ENCODE measurements at places on chromosomes 11 and 22.

- DNase-seq: no peak
These were observed 4.4 kb upstream of the CTSD start for GRCh38 chr11:1768141-1768469.

- peak; percentile 90 for DNase-seq
These were observed 73.3 kb upstream of the ZBED5 start for GRCh38 chr11:10930972-10931760.

DNA sequence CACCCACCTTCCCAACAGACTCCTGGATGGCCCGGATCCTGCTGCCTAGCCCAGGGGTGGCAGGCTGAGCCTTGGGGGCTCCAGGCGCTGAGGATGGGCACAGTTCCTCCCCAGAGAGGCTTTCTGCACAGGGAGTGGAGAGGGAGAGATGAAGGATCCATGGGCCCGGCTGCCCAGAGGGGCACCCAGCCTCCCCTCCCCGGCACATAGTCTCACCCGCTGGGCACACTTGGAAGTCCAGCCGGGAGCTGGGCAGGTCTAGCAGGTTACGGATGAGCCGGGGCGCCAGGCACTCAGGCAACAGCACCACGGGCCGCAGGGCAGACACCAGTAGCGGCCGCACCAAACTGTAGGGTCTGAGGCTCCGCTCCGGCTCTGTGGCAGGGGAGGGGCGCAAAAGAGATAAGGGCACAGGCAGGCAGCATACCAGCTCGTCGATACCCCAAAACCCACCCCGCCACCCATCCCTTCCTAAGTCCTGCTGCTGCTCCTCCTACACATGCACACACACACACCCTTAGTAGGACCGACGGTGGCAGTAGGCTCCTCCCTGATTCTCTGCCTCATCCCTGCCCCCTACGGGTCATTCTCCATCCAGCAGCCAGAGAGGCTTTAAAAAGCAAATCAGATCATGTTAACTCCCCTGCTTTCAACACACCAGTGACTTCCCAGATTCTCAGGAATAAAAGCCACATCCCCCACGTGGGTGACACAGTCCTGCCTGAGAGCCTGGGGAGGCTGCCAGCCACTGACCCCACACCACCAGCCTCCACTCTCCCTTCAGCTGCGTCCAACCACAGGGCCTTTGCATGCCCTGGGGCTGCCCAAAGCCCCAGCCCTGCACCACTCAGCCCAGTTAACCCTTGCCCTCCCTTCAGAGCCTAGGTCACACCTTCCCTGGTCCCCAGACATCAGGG is 6.5 kb upstream of the MFNG start:
- DNase-seq: peak; percentile 79

- peak; percentile 29 for DNase-seq
These were observed 24.3 kb upstream of the GLYATL1 start for GRCh38 chr11:58914821-58915543.

GRCh38 chr11:103700622-103701021 is 335.8 kb upstream of the DDI1 start:
- DNase-seq: peak; percentile 95

GRCh38 chr22:30947816-30948454 is 20.6 kb downstream of the MORC2 start:
- peak; percentile 71 for DNase-seq

GRCh38 chr11:46755962-46756361 is 36.9 kb downstream of the F2 start:
- DNase-seq: no peak
